Psoas muscle (tissue), 8 donors: ENCODE measurements at places on chromosomes 5 and 9. TPM values are rescaled to one million over a fixed set of nuclear protein-coding genes. Genes with fewer than 3 reads are reported as not detected.

The LECT2 gene
- not detected for polyA plus RNA-seq

The CFAP157 gene
- polyA plus RNA-seq: 0.18 TPM

The PCDHA12 gene
- polyA plus RNA-seq: 0.06 TPM

The PCDHGC4 gene
- polyA plus RNA-seq: 0.18 TPM

The TCERG1 gene
- 23.5 TPM for polyA plus RNA-seq

The DRD1 gene
- polyA plus RNA-seq: not detected

DNA sequence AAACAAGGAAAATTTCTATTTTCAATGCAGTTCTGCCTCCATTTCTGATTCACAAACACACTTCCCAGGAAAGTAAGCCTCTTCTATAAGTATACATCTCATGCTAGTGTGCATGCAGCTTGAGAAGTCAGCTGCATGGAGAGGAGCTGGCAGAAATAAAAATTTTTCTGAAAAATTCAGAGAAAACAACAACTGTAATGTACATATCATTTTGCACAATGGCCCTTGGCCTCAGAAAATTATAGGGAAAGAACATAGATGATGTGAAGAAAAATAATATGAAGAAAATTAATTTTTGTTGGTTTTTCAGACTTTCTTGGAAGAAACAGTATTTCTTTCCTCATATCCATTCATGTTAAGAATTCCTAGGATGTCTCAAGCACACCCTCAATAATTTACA is 277.8 kb upstream of the ADRA1B start:
- DNase-seq: no peak

DNA sequence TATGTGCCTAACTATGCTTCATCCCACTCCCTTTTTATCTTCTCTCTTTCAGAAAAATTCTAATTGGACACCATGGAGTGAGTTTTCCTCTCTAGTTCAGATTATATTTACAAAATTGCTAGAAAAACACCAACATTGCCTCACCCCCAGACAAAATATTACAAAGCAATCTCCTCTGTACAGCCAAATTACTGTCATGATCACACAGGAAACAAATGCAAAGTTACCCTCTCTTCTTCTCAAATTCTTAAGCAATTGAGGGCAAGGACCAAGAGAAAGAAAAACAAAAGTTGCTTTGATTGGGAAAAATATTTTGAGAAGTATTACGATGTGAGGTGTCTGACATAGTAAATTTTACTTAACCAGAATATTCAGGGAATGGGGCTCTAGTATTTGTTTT is 30.8 kb upstream of the ABCA1 start:
- DNase-seq: no peak

The IL9 gene
- polyA plus RNA-seq: not detected

DNA sequence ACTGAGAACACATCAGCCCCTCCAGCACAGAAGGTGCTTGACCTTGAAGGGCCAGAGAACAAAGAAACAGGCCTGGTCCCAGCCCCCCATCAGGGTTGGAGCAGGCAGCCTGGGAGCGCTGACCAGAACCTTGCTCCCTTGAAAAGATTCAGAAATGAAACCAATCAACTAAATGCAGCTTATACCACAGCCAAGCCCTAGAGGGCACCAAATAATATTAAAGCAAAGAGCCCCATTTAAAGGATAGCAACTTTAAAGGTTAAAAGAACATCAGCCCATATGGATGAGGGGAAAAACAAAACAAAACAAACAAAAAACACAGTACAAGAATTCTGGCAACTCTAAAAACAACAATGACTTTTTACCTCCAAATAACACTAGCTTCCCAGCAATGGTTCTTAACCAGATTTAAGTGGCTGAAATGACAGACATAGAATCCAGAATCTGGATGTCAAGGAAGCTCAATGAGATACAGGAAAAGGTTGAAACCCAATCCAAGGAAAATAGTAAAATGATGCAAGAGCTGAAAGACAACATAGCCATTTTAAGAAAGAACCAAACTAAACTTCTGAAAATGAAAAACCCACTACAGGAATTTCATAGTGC is 471.9 kb downstream of the MTRR start:
- no peak for DNase-seq

The HACD4 gene
- 0.16 TPM for polyA plus RNA-seq

GRCh38 chr5:113118298-113118697 is 141.7 kb downstream of the DCP2 start:
- no peak for DNase-seq

- peak; percentile 45 for DNase-seq
Observed at GRCh38 chr5:98770209-98770910, 3.1 kb upstream of the RGMB start.

The NUTM2F gene
- polyA plus RNA-seq: not detected

The TIGD6 gene
- polyA plus RNA-seq: 2.4 TPM
